Inflammatory macrophage treated with lipopolysaccharide for 4 hours (primary cell): ENCODE measurements at places on chromosomes 1 and 21.
A peak's percentile ranks its signal among the peaks of the same experiment; 100 is the strongest.

GRCh38 chr1:156502894-156503697, 2.5 kb upstream of the MEF2D start:
- peak; percentile 71 for DNase-seq

DNA sequence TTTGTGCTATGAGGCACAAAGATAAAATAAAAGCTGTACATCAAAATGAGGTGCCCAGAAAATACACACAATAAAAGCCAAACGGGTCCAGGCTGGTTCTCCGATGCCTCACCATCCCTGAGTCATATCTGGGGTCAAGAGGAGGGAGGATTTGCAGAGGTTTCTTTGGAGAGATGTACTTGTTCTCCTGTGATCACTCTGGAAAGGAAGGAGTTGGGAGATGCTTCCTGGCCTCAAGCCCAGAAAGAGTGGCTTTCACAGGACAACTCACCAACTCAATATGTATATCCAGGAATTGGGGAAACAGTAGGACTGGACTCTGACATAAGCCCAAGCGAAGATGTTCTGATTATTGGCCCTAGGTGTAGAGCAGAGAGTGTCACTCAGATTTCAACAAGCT, 51.9 kb downstream of the DIPK1A start:
- DNase-seq: no peak

DNA sequence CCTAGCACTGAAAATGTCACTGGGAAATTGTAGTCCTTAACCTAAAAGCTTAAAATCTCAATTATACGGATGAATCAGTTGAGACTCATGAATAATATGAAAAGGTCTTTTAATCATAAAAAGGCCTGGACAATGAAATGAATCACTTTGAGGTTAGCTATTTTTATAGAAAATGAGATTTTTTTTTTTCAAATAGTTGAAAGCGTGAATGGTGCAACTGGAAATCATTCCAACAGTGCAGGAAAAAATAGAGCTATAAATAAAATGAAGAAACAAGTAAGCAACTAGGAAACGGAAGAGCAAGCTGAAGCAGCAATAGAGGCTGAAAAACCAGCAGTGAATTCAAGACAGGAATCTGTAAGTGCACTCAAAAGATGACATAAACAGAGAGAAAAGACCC, 142.9 kb downstream of the BACH1 start:
- no peak for DNase-seq

GRCh38 chr21:32626621-32627196, 14.5 kb upstream of the CFAP298 start:
- peak; percentile 39 for DNase-seq

- no peak for DNase-seq
These were observed 49.8 kb downstream of the CDKN2C start for GRCh38 chr1:51019811-51020210.

GRCh38 chr1:211609120-211610024, 30.4 kb upstream of the SLC30A1 start:
- no peak for DNase-seq

- DNase-seq: peak; percentile 47
These were observed 12.3 kb downstream of the NES start for GRCh38 chr1:156664767-156665411.

GRCh38 chr1:17233675-17234320, 15.1 kb upstream of the PADI3 start:
- peak; percentile 84 for DNase-seq

DNA sequence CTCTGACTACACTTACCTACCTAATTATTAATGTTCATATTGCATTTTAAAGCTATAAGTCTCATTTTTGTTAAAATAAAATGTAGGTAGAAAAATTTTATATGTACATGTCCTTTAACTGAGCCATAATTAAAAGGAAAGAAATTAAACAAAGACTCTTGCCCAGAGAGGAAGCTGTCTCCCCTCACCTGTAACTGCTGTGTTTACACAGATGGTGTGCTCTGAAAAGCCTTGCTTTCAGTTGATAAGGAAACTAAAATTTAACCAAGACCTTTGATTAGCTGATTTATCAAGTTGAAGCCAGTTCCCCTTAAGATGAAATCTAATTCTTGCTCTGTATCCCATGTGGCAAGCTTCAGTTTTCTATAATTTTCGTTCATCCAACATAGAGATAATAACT, 213.5 kb downstream of the LYPLAL1 start:
- no peak for DNase-seq

GRCh38 chr1:233638513-233638912, 24.6 kb downstream of the KCNK1 start:
- DNase-seq: no peak

DNA sequence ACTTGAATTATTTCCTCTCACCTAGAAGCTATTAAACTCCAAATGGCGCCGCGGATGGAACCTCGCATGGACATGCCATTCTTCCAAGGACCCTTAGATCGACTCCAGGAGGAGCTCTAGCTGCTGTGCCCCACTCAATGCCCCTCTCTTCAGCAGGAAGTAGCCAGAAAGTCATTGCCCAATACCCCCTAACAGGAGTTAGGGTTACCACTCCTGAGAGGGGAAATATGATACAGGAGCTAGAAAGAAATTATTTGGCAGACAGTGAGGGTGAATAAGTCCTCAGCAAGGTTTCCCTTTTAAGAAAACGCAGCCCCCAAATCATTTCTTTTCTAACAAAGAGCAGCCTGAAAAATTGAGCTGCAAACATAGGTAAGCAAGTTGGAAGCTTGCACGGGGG, 28.6 kb downstream of the TFB2M start:
- DNase-seq: no peak

GRCh38 chr1:154553056-154554030, 5.1 kb downstream of the UBE2Q1 start:
- DNase-seq: no peak

GRCh38 chr1:221945669-221946068, 203.8 kb upstream of the DUSP10 start:
- DNase-seq: no peak

DNA sequence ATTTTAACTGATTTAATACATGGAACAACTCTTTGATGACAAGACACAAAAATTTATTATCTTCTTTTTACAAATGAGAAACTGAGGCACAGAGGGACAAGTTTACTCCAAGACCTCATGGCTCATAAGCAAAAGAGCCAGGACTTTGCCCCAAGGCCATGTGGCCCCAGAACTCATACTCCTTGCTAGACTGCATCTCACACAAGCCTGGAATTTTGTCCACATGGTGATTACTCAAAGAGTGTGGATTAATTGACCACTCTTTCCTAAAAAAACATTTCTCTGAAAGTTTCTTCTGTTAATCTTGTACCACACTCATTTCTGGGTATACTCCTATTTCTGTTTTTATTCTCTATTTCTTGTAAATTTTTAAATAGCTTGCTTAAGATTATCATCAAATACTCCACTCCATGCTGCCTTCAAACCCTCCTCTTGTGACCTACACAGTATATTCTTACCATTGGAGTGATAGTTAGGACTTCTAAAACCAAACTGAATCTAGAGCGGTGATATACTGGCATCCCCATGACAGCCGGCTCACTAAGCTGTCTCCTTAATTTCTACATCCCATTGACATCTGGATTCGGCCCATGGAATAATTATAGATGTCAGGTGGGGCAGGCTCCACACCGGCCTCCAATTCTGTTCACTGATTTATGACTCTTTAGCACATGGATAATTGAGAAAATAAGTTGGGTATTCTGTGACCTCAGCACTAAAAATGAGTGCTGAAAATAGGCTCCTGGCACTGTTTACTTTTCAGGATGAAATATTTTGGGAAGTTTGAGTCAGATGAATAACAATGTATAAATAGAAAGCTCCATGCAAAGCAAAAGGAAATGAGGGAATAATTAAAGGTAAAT, 16.1 kb downstream of the RGS4 start:
- DNase-seq: no peak

DNA sequence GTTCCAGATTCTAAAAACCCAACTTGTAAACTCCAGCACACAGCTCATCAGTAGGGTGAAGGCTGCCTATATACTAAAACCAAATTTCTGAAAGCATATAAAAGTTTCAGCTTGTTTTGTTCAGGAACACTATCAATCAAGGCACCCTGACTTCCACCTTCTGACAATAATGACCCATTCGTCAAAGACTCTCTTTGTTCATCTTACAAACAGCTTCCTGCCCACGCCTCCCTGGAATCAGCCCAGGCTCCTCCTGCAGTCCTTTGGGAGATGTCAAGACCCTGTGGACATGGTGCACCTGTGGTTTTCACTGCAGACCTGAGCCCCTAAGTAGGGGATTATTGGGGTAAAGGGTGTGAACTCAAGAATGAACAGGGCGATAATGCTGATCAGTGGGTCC, 178.9 kb upstream of the CAMK1G start:
- DNase-seq: no peak

DNA sequence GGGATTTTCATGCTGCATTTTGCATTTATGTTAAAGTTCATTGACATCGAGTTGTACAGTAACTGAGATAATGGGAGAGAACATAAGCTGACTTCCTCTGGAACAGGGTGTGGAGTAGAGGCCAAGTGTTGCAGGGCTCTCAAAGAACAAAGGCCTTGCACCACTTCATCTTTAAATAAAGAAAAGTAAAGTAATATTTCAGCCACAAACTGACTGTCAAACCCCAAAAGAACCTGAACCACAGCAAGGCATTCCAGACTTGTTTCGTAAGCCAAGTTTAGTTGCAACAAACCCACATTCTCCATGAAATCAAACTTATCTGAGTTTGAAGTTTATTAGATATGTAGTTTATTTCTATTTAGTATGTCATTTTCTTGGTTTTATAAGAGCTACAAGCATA, 19.1 kb upstream of the HMGCS2 start:
- no peak for DNase-seq

DNA sequence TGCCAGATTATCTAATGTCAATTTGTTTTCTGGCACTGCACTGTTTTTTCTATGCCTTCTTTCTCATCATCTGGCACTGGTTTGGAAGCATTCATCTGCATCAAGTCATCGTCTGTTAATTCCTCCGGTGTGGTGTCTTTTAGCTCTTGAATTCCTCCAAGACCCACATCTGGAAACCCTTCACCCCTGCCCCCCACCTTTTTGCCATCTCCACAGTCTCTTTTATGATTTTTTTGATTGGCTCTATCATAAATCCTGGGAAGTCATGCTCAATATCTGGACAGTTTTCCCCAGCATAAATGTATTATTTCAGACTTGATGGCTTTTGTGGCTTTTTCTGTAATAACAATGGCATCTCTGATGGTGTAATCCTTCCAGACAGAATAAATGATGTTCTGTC, 10.4 kb upstream of the KCNK1 start:
- no peak for DNase-seq

GRCh38 chr21:22892740-22893139, 1894.5 kb downstream of the NCAM2 start:
- DNase-seq: no peak

GRCh38 chr1:5978452-5978851, 13.8 kb downstream of the NPHP4 start:
- no peak for DNase-seq

GRCh38 chr1:55819011-55819410, 603.8 kb upstream of the USP24 start:
- DNase-seq: no peak

- no peak for DNase-seq
These were observed 12.5 kb downstream of the FGGY start for GRCh38 chr1:59309392-59309791.

- no peak for DNase-seq
These were observed 21.9 kb downstream of the LYST start for GRCh38 chr1:235844776-235845175.

DNA sequence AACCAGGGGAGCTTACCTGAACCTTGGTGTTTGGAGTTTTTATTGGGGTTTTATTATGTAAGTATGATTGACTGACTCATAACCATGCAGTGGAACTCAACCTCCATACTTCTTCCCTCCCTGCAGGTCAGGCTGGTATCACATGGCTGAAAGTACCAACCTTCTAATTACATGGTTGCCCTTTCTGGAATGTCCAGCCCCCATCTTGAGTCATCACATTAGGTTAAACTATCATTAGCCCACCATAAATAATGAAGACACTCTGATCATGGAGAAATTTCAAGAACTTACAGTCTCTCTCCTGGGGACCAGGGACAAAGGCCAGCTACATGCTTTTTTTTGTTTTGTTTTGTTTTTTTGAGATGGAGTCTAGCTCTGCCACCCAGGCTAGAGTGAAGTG, 19.2 kb upstream of the DPH5 start:
- DNase-seq: no peak

DNA sequence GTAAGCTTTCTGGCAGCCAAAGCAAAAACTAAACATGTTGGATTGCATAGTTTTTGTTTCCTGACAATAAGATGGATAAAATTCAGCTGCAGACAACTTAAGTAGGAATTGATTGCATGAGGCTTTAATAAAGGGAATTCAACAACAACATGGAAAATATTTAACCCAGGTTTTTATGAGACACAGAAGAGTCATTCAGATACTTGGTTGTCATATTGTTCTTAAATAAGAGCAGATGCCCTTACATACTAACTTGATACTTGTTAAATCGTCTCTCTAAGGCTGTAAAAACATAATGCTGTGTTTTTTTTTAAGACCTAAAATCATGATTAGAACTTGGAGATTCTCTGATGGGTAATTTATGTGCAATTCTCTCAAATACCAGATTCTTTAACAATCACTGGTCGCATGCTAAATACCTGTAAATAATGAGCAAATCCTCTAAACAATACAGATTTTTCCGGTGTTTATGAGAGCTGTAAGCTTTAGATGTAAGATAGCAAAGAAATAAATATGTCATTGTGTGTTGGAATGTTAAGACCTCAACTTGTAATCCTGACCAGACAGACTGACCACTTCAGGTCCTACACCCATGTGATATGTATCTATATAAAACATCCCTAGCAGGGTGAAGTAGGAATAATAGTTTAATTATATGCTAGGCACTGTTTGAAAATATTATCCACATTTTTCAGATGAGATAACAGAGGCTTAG, 37.8 kb upstream of the CD34 start:
- DNase-seq: no peak

- DNase-seq: no peak
These were observed 180.9 kb downstream of the PRDM16 start for GRCh38 chr1:3249631-3250501.

DNA sequence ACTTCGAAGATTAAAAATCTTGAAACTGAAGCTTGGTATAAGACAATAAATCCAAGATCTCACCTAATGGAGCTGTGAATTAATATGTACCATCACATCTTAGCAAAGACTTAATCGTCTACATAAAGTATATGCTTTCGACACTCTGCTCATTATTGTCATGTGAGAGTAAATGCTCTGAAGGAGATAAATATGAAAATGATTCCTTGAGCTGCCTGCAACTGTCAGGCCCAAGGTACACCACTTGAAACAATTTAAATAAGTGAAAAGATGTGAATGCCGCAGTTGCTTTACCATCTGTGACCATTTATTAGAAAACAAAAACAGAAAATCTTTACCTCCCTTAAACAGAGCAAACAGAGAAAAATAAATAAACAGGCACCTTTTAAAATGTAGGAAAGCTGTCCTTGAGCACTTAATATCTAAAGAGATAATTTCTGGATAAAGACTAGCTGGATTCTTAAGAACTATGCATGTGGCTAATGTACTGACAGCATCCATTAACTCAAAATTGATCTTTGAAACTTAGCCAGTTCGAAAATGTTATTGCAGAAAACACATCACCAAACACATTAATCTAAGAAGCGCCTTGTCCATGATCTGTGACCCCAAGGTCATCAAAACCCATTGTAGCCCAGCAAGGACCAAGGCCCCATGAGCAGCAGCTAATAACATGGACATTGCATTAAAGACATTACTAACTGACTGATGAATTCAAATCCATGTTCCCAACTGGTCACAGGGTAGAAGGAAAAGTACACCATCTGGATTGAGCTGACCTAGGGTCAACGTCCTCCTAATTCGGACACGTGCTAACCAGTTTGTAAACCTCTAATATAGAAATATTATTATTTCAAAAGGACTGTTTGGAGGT, 18.3 kb upstream of the KRTAP7-1 start:
- DNase-seq: no peak
